ENCODE measurements at places on chromosomes 13 and 19.

- DNase-seq: no peak
These were observed 174.9 kb downstream of the TNFSF13B start for GRCh38 chr13:108444448-108444847.

DNA sequence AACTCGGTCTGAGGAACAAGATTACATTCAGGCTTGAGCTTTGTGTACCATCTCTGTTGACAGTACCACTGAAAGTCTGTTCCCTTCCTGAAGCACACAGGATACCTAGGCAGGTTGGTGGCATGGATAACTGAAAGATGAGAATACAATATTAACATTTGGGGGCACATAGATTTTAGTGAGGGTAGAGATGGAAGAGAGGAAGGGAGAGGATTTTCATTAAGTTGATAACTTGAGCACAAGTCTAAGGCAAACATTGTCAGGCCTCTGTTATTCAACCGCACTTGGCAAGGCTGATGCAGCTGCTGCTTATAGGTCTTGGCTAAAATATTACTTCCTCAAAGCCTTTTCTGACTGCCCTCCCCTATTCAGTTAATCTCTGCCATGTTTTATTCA is 10.9 kb downstream of the MIR17HG start:
- DNase-seq: no peak

DNA sequence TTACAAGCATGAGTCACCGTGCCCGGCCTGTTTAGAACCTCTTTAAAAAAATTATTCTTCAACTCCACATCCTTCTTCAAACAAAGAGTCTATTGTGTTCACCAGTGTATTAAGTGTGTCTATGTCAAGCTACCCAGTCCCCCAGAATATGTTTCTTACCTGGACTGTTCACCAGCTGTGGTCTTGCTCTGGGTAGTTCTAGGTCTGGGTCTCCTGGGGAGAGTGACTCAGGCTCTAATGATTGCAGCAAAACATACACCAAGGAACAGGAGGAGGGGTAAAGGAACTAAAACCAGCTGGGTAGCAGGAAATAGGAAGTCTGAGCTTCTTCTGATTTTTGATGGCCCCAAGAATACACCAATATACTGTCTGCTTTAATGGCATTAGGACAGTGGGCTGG is at the start of gene FPR1:
FPR1 (minus strand) TSS at position 224 of the 400 bp plus-strand sequence. CDS start 4,884 bp downstream, outside the sequence.
- no peak for DNase-seq

- no peak for DNase-seq
These were observed 214.8 kb downstream of the COG6 start for GRCh38 chr13:39870197-39870747.

- DNase-seq: peak; percentile 84
These were observed 9.5 kb downstream of the GAS6 start for GRCh38 chr13:113854238-113855011.

GRCh38 chr13:90806016-90806615 is 541.4 kb upstream of the MIR17HG start:
- no peak for DNase-seq

- DNase-seq: no peak
These were observed 1321.8 kb upstream of the PCDH9 start for GRCh38 chr13:68551701-68552522.

DNA sequence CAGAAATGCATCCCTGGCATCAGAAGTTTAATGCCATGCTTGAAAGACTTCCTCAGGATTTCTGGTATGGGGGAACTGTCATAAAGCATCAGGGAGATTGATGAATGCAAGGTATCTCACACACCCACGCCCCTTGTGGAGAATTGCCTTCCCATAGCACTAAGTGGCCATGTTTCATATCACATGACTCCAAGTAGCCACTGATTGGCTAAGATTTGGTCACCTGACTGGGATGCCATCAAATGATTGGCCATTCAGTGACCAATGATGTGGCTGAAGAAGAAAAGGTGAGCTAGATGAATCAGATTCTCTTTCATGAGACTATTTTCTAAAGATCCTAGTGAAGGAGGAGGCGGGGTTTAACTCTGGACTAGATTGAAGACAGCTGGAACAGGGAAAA is 7.3 kb downstream of the KLK8 start:
- no peak for DNase-seq

GRCh38 chr19:38665950-38666662 is 18.7 kb downstream of the ACTN4 start:
- DNase-seq: peak; percentile 80

All from aorta (tissue), 5 donors.